Activated CD4-positive, alpha-beta T cell treated with anti-CD3 and anti-CD28 coated beads, Interleukin-2, amount 10 ng/mL, durations not matched to agents 7 days and 5 days (primary cell): ENCODE measurements at places on chromosomes 2 and 18. TPM values are rescaled to one million over a fixed set of nuclear protein-coding genes. Genes with fewer than 3 reads are reported as not detected.

Gene SETBP1
- total RNA-seq = 3.7 TPM

DNA sequence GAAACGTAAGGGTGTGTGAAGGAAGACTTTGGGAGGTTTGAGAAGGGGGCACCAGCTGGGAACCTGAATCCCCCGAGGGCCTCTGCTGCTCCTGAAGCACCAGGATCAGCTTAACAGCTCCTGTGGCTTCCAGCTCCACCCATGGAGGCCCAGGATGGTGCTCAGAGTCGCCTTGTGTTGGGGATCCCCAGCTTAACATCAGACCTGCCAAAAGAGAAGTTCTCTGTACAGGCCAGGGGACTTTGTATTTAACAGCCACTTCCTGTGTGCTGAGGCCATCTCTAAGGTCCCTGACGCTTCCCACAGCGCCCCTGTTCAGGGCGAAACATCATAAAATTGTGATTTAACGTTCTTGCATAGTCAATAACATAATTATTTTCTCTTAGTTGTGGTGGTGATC, 77.5 kb downstream of the NCK2 start:
- no peak for DNase-seq

Gene ZFAND2B
- 60.2 TPM for total RNA-seq

DNA sequence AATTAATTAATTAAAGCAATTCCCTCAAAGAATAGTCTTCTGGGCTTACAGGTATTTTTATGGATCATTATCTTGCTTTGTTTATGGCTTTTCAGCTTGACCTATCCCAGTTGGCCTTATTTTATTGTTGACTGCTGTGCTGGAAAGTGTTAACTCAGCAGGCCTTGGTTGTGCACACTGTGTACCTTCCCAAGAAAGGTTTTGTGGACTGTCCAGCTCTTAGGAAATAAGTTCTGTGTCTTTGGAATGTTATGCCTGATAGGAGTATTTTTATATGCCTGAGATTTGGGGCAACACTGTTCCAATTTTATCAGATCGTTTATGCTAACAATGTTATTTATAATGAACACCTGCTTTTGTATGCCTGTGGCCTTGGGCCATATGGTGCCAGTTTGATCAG, 671.9 kb upstream of the ZNF804A start:
- DNase-seq = no peak

DNA sequence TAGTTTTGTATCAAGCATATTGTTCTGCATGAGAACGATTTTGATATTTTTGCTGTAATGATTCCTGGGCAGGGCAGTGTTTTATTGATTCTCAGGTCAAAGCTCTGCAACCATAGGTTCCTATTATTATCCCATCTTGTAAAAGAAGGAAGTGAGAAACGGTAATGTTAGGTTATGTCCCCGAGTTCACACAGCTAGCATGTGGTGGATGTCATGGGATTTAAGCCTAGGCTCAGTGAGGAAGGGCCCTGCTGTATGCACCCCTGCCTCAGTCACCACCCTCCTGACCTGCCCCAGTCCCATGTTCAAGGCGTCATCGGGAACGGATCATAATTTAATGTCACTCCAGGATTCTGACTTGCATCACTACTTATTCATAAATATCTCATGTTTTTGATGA, 10.7 kb downstream of the ACP1 start:
- no peak for DNase-seq

- no peak for DNase-seq
These were observed 29.2 kb downstream of the RAB27B start for GRCh38 chr18:54857499-54857898.

Gene RFX8
- total RNA-seq = 2.8 TPM
